ENCODE measurements at places on chromosomes 13 and 19. TPM values are rescaled to one million over a fixed set of nuclear protein-coding genes. Genes with fewer than 3 reads are reported as not detected.
A peak's percentile ranks its signal among the peaks of the same experiment; 100 is the strongest.

GRCh38 chr19:50414864-50415660 is 3.7 kb upstream of the SPIB start:
- H3K27me3 ChIP-seq = peaks cover 8% of the 10 kb centered on the region
- H3K4me3 ChIP-seq = no peak overlapping the region
- H3K4me1 ChIP-seq = peaks cover 11% of the 10 kb centered on the region
- H3K36me3 ChIP-seq = no peaks in the 10 kb centered on the region

DNA sequence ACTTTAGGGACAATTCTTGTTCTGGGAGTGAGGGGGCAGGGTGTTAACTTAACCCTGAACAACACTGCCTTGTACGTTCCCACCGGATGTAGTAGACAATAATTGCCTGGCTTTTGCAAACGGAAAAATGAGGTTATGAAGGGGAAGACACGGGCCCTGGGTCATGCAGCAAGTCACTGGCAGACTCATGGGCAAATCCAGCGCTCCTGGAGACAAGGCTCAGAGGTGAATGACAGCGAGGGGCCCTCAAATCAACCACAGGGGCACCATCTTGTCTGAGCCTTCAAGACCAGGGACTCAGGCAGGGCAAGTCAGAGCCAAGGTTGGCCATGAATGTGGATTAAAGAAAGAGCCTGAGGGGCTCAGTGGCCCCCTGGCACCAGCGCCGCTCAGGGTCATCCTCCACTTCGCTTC is 2.8 kb downstream of the RASA3 start:
- H3K4me3 ChIP-seq = peak overlapping the region; percentile 30
- H3K36me3 ChIP-seq = no peaks in the 10 kb centered on the region
- no peak overlapping the region for H3K27ac ChIP-seq
- H3K27me3 ChIP-seq = peaks cover 25% of the 10 kb centered on the region

- peak overlapping the region; percentile 45 for H3K27ac ChIP-seq
- peak overlapping the region; percentile 13 for H3K4me3 ChIP-seq
- peaks cover 8% of the 10 kb centered on the region for H3K27me3 ChIP-seq
- peaks cover 8% of the 10 kb centered on the region for H3K4me1 ChIP-seq
- DNase-seq = no peak
- no peaks in the 10 kb centered on the region for H3K36me3 ChIP-seq
Measured at GRCh38 chr19:3504735-3505134, 1.4 kb upstream of the FZR1 start.

- no peaks in the 10 kb centered on the region for H3K27me3 ChIP-seq
- no peak overlapping the region for H3K27ac ChIP-seq
- no peak overlapping the region for H3K4me3 ChIP-seq
- no peaks in the 10 kb centered on the region for H3K4me1 ChIP-seq
- no peaks in the 10 kb centered on the region for H3K36me3 ChIP-seq
Measured at GRCh38 chr13:97423300-97424045, 10.5 kb upstream of the RAP2A start.

Gene SOX21
- not detected for total RNA-seq

DNA sequence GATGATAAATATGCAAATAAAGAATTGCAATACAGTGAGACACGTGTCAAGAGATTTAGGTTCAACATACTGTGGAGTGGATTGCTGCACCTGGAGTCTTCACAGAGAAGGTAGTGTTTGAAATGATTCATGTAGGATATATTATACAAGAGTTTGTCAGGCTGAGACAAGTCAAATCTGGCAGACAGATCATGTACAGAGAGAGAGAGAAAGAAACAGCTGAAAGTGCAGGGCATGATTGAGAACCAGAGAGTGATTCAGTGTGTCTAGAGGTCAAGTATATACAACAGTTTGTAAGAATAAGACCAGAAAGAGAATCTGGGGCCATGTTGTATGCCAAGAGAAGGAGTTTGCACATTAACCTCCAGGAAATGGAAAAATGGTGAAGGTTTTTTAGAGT is 2.1 kb upstream of the VWA8 start:
- no peak overlapping the region for H3K27ac ChIP-seq
- H3K4me1 ChIP-seq = peaks cover 6% of the 10 kb centered on the region
- H3K36me3 ChIP-seq = no peaks in the 10 kb centered on the region
- H3K27me3 ChIP-seq = peaks cover 8% of the 10 kb centered on the region
- H3K4me3 ChIP-seq = no peak overlapping the region
- DNase-seq = no peak

- peak overlapping the region; percentile 96 for H3K4me3 ChIP-seq
- peak overlapping the region; percentile 94 for H3K27ac ChIP-seq
- DNase-seq = no peak
- peaks cover 16% of the 10 kb centered on the region for H3K27me3 ChIP-seq
Measured at GRCh38 chr19:17309965-17310461, 650 bp downstream of the DDA1 start.

DNA sequence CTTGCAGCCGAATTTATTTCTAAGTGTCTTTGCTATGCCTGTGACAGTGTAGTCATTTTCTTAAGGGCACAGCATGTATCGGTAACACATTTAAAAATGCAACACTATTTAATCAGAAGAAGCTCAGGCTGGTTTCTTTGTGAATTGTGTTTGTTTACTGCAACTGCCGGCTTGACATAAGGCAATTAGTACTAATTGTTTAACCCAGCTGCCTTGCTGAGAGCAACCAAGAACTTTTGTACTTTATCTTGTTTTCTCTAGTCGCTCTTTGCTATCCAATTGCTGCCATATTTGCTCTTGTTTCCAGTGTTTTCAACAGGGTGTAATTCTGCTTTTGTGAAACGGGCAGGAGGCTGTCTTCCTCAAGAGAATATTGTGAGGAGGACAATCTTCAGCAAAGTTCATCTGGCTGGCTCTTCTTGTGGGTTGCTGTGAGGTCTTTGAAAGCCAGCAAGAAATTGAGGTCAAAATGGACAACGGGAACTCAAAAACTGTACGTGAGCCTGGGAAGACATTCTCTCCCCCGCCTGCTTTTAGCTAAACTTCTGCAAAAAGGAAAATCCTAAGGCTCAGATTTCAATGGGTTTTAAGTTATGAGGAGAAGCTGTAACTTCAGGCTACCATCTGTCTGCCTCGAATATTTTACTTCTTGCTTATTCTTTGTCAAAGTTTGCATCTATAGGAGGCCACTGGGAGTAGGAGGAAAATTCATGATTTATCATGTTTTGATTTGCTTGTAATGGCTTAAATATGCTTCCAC is 75.8 kb upstream of the TSHZ3 start:
- no peak overlapping the region for H3K27ac ChIP-seq
- H3K4me3 ChIP-seq = no peak overlapping the region
- no peaks in the 10 kb centered on the region for H3K27me3 ChIP-seq
- peaks cover 5% of the 10 kb centered on the region for H3K4me1 ChIP-seq
- no peaks in the 10 kb centered on the region for H3K36me3 ChIP-seq

Gene TJP3
- 3.1 TPM for total RNA-seq

- H3K36me3 ChIP-seq = peaks cover 18% of the 10 kb centered on the region
- H3K4me1 ChIP-seq = peaks cover 23% of the 10 kb centered on the region
- no peak overlapping the region for H3K27ac ChIP-seq
- H3K4me3 ChIP-seq = no peak overlapping the region
Measured at GRCh38 chr13:111948811-111949210, 118.1 kb upstream of the SOX1 start.

GRCh38 chr19:5814123-5814851 is 9.4 kb downstream of the NRTN start:
- DNase-seq = no peak
- no peak overlapping the region for H3K4me3 ChIP-seq
- no peak overlapping the region for H3K27ac ChIP-seq
- no peaks in the 10 kb centered on the region for H3K36me3 ChIP-seq
- H3K27me3 ChIP-seq = peaks cover 3% of the 10 kb centered on the region

- H3K4me3 ChIP-seq = no peak overlapping the region
- DNase-seq = no peak
- no peaks in the 10 kb centered on the region for H3K27me3 ChIP-seq
- no peaks in the 10 kb centered on the region for H3K36me3 ChIP-seq
Measured at GRCh38 chr13:76214001-76214400, 577.9 kb downstream of the LMO7 start.

DNA sequence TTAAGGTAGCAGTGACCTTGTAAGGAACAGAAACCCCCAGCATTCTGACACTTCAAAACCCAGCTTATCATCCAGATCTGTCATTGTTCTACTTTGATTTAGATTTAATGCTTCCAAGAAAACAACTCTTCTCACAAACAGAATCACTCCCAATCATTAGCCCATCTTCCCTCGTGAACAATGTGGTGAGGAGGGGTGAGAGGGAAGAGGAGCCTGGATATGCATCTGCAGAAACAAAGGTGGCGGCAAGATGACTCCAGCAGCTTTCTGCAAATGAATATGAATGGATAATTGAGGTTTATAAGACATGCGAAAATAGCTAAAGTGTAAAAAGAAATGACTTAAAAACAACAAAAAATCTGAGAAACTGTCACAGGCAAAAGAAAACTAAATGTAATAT is 859.9 kb upstream of the SLC10A2 start:
- no peaks in the 10 kb centered on the region for H3K4me1 ChIP-seq
- DNase-seq = no peak
- H3K27me3 ChIP-seq = peaks cover 1% of the 10 kb centered on the region
- no peak overlapping the region for H3K27ac ChIP-seq
- no peaks in the 10 kb centered on the region for H3K36me3 ChIP-seq

Gene FBXO17
- 5.5 TPM for total RNA-seq

DNA sequence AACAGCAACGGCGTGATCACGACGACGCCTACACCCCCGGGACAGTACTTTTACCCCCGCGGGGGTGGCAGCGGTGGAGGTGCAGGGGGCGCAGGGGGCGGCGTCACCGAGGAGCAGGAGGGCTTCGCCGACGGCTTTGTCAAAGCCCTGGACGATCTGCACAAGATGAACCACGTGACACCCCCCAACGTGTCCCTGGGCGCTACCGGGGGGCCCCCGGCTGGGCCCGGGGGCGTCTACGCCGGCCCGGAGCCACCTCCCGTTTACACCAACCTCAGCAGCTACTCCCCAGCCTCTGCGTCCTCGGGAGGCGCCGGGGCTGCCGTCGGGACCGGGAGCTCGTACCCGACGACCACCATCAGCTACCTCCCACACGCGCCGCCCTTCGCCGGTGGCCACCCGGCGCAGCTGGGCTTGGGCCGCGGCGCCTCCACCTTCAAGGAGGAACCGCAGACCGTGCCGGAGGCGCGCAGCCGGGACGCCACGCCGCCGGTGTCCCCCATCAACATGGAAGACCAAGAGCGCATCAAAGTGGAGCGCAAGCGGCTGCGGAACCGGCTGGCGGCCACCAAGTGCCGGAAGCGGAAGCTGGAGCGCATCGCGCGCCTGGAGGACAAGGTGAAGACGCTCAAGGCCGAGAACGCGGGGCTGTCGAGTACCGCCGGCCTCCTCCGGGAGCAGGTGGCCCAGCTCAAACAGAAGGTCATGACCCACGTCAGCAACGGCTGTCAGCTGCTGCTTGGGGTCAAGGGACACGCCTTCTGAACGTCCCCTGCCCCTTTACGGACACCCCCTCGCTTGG is 966 bp downstream of the JUNB start:
- DNase-seq = peak; percentile 88
- no peaks in the 10 kb centered on the region for H3K36me3 ChIP-seq
- H3K27me3 ChIP-seq = peaks cover 11% of the 10 kb centered on the region
- peaks cover 28% of the 10 kb centered on the region for H3K4me1 ChIP-seq
- H3K4me3 ChIP-seq = peak overlapping the region; percentile 91

Gene MRPS31
- total RNA-seq = 28.8 TPM

Gene DCT
- total RNA-seq = 0.07 TPM

- no peak overlapping the region for H3K4me3 ChIP-seq
- no peaks in the 10 kb centered on the region for H3K36me3 ChIP-seq
- H3K4me1 ChIP-seq = peaks cover under 1% of the 10 kb centered on the region
- H3K27ac ChIP-seq = no peak overlapping the region
Measured at GRCh38 chr13:35552172-35552844, 75.8 kb upstream of the MAB21L1 start.

DNA sequence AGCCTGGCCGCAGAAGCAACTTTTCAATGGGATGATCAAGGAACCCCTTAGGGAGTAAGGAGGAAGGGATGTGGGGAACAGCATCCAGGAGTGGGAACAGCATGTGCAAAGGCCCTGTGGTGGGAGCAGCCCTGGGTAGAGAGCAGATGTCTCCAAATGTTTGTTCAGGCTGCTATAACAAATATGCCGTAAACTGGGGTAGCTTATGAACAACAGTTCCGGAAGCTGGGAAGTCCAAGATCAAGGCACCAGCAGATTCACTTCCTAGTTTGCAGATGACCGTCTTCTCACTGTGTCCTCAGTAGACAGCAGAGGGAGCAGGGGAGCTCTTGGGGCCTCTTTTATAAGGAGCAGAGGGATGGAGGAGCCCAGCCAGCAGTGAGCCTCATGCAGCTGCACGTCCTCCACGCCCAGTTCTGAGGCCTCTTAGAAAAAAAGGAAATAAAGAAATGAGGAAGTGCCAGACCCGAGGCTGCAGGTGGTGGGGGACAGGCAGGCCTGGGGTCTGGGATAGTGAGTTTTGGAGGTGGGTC is 4.2 kb upstream of the LRRC25 start:
- H3K27me3 ChIP-seq = peaks cover 4% of the 10 kb centered on the region
- H3K4me1 ChIP-seq = no peaks in the 10 kb centered on the region
- DNase-seq = no peak
- no peak overlapping the region for H3K27ac ChIP-seq

GRCh38 chr19:1073063-1073955 is 6.3 kb downstream of the ARHGAP45 start:
- H3K27ac ChIP-seq = no peak overlapping the region
- DNase-seq = no peak
- H3K4me3 ChIP-seq = no peak overlapping the region

- no peaks in the 10 kb centered on the region for H3K4me1 ChIP-seq
- no peak overlapping the region for H3K27ac ChIP-seq
- DNase-seq = no peak
- no peaks in the 10 kb centered on the region for H3K36me3 ChIP-seq
- peaks cover 22% of the 10 kb centered on the region for H3K27me3 ChIP-seq
Measured at GRCh38 chr19:50702871-50703829, 16.5 kb downstream of the SHANK1 start.

DNA sequence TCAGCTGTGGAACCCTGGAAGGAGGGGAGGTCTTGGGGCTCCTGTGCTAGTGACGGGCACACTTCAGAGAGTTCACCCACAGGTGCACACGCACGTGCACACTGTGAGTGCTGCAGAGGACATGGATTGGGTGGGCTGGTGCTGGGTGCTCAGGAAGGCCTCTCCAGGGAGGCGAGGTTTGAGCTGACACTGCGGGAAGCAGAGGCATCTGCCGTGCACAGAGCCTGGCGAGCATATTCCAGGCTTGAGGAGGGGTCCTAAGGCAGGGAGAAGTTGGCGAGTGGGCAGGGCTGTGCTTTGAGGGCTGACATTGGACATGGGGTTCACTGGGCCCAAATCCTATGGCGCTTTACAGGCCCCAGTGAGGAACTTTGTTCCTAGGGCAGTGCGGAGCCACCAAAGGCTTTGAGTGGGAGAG is 25.6 kb downstream of the CCDC8 start:
- peaks cover 13% of the 10 kb centered on the region for H3K36me3 ChIP-seq
- H3K4me3 ChIP-seq = no peak overlapping the region
- no peak for DNase-seq
- H3K4me1 ChIP-seq = peaks cover 15% of the 10 kb centered on the region
- no peak overlapping the region for H3K27ac ChIP-seq

DNA sequence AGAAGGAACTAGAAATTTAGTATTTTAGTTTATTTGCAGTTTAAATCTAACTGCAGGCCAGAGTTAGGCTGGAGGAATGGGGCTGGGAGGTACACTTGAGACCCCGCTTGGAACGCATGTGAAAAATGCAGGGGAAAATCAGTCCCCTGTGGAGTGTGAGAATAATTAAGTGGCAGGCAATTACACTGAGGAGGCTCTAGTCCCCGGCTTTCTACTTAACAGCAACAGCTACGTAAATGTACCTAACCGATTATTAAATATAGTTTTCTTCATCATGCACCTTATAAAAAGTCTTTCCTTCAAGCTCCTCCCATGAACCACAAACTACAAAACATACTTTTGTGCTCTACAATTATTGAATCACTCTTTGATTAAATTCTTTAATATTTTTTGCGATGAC is 804 bp downstream of the ZNF708 start:
- peak overlapping the region; percentile 100 for H3K27ac ChIP-seq
- peak overlapping the region; percentile 100 for H3K4me3 ChIP-seq
- peaks cover 21% of the 10 kb centered on the region for H3K36me3 ChIP-seq
- no peak for DNase-seq
- peaks cover 9% of the 10 kb centered on the region for H3K4me1 ChIP-seq

Gene TSPAN16
- total RNA-seq = not detected

Gene ATP1A3
- 650 TPM for total RNA-seq

Measured in glutamatergic neuron (in vitro differentiated cells).